ENCODE measurements at places on chromosomes 12 and 14.

DNA sequence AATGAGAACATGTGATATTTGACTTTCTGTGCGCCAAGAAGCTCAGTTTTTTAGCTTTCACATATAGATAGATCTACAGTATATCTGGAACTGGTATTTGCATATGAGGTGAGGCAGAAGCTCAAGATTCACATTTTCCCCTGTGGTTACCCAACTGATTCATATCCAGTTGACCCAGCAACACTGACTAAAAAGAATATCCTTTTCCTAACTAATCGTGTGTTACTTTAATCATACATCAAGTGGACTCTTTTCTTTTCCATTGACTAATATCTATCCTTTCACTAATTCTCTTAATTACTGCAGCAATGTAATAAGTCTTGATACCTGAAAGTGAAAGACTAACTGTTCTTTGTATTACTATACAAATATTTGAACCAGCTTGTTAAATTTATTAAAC, 236.1 kb downstream of the AEBP2 start:
- DNase-seq = no peak

- DNase-seq = no peak
These were observed 16.3 kb downstream of the RIN3 start for GRCh38 chr14:92529903-92530302.

DNA sequence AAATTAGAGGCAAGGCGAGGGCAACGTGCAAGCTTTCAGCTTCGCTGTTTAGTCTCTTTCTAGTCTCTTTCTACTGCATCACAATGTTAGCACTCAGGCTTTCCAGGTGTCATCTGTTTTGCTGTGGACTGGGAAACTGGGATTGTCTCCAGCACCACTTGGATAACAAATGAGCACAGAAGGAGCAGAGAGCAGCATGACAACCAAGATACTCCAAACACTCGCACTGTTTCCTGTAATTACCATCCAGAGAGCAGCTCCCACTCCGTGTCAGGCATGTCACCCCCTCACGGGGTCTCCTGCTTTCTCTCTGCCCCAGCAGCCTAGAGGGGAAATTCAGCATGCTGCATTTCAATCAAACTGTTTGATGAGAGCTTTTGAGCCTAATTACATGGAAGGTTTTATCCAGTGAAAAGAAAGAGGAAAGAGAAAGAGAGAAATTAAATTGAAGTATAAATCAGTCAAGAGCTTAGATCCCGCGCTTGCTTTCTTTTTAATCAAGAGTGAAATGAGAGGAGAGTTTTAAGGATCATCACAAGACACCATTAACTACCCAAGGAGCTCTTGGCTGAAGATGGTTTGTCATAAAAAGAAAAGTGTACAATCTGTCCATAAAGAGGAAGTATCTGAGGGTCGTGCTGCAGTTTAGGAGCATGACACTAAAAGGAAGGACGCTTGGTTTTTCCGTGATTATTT, 917.7 kb downstream of the DIO2 start:
- DNase-seq = no peak

DNA sequence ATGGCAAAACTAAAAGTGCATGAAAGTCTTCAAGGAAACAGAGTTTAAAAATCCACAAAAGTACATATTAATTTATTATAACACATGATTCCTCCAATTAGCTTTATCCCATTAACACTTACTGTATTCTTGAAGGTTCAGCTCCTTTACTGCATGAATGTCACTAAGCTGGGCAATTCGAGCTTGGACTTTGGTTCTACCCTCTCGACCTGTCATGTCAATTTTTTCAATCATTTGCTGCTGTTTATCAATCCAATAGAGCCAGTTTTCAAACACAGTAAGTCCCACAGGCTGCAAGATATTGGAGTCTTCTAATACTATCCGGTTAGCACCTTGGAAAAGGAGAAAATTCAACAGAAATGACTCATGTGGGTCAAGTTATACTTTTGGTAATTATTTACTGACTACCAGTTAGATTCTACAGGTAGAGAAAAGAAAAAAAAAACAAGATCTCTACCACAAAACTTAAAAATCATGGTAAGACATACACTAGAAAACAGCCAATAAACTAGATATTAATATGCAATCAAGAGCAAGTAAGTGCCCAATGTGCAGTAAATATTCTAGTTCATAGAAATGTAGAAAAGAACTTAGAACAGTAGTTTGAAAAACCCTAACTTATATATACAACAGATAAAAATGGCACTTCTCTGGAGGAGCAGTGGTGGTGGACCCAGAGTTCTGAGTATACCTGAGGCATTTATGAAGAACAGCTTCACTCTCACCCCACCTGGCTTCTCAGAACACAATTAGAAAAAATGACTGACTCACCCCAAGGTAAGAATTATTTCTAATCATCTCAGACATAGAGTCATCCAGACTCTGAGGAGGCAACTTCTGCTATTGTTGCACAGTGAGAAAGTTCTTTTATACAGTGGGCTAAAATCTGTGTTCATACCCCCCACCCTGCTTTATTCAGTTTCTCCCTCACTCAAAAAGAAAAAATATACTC, 67.7 kb downstream of the BCL2L14 start:
- no peak for DNase-seq

GRCh38 chr14:91032248-91032647, 28.2 kb downstream of the RPS6KA5 start:
- DNase-seq = no peak

GRCh38 chr12:31324116-31324844, 1.7 kb downstream of the SINHCAF start:
- peak; percentile 79 for DNase-seq

GRCh38 chr12:107759410-107759809, 1.5 kb downstream of the PRDM4 start:
- DNase-seq = peak; percentile 49

GRCh38 chr12:132246997-132247717, 82.2 kb downstream of the GALNT9 start:
- no peak for DNase-seq

DNA sequence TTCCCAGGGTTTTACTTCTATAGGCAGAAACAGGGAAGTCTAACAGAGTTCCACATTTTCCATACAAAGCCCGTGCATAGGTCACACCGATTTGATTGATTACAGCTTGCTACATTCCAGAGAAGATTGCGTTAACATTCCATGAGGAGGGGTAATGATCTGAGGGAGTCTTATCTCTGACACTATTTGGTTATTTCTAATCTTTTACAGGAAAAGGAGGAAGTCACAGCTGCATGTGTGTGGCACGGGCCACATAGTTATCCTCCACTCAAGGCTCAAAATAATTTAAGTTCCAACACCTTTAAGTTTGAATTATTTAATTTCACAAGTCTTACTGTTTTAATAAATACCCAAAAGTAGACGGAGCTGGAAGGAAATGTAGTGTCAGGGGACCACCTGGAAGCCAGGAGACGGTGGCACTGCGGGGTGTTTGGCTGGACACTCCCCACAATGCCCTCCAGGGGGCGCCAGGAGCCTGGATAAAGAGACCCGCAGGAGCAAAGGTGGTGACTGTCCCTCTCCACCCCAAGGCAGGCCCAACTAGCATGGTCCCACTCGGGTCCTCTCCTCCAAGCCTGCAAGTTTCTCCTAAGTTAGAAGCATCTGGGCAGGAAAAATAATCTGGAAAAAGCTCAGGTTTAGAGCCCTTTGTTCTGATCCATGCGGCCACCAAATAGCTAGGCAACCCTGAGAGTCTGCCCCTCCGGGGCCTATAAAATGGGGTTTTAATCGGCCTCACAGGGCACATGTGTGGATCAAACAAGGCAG, 20.2 kb downstream of the KRT8 start:
- DNase-seq = peak; percentile 88

DNA sequence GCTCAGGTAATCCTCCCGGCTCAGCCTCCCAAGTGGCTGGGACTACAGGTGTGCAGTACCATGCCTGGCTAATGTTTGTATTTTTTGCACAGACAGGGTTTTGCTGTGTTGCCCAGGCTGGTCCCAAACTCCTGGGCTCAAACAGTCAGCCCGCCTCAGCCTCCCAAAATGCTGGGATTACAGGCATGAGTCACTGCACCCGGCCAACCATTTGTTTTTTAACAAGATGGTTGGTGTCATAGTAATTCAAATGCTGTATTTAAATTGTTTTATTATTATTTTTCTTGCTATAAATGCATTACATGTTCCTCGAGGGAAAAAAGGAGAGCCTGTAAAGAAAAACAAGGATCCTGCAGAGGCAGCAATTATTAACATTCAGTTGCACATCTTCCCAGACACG, 83.9 kb downstream of the EP400 start:
- DNase-seq = no peak

- no peak for DNase-seq
These were observed 378.5 kb upstream of the MGAT4C start for GRCh38 chr12:86634456-86635410.

GRCh38 chr12:49133590-49133989, 2.4 kb upstream of the TUBA1B start:
- no peak for DNase-seq

GRCh38 chr12:104687823-104688573, 231.2 kb downstream of the CHST11 start:
- peak; percentile 49 for DNase-seq

GRCh38 chr14:54000341-54000811, 43.8 kb upstream of the BMP4 start:
- DNase-seq = no peak

- no peak for DNase-seq
These were observed 62.4 kb downstream of the PPM1A start for GRCh38 chr14:60311417-60311816.

- DNase-seq = no peak
These were observed 223.5 kb downstream of the SLC41A2 start for GRCh38 chr12:104734541-104735095.

GRCh38 chr12:100904270-100904669, 109.7 kb downstream of the ANO4 start:
- DNase-seq = no peak

DNA sequence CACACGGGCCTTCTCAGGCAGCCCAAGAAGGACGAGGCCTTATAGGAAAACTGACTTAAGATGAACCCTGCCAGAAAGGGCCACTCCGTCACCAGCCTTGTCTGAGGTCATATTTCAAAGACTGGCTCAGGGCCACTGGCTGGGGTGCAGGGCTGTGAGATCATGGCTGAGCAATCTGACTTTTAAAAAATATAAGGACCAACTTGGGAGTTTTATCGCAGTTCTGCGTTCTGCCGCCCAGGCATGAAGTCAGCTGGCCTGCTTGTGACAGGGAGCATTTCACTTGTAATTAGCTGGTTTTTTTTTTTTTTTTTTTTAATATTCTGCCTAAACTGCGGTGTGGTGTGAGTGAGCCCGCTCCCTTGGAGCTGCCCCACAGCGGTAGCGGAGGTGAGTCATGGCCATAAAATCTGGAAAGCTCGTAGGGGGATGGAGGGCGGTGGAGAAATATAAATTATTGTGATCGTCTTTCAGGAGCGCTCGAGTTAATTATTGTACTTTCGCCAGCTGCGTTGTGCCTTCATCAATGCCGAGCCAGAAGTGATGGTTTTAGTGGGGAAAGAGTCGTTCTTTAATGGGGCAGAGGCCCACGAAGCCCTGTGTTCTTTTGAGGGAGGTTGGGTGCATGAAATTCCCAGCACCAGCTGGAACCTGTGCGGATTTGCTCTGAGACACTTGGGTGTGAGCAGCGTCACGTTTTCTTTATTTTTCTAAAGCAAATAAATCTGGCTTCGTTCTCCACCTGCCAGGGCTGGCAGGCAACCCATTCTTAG, 231.9 kb downstream of the C12orf75 start:
- no peak for DNase-seq

DNA sequence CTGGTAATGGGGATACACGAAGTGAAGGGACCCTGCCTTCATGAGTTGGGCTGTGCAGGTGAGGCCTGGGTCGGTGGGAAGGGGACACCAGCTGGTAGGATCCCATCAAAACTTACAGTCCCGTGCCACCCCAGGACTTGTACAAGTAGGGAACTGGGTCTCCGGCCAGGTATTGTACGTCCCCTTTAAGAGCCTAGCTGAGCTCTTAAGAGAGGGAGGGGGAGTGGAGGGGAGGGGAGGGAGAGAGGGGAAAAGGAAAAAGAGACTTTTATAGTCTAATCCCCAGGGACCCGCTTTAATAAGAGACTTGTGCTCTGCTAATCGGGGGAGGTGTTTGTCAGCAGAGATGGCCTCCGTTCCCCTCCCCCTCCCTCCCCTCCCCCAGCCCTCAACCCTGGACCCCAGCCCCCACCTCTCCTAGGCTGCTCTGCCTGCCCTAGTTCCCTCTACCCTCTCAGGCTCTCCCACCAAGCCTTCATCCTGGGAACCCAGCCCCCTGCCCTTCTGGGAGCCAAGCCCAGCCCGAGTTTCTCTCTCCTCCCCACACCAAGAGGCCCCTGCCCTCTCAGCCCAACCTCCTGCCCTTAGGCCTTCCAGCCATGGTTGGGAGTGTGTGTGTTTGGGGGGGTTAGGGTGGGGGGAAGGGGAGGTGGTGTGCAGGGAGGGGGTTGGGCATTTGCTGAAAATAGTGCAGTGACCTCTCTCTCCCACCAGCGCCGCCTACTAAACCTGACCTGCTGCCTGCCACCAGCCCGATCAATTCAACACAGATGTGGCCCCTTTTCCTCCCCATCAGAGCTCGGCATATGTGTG, 2.6 kb downstream of the GDF11 start:
- no peak for DNase-seq

- no peak for DNase-seq
These were observed 16.3 kb upstream of the EGLN3 start for GRCh38 chr14:33967138-33967537.

- no peak for DNase-seq
These were observed 9.1 kb upstream of the ATG101 start for GRCh38 chr12:52060498-52061177.

DNA sequence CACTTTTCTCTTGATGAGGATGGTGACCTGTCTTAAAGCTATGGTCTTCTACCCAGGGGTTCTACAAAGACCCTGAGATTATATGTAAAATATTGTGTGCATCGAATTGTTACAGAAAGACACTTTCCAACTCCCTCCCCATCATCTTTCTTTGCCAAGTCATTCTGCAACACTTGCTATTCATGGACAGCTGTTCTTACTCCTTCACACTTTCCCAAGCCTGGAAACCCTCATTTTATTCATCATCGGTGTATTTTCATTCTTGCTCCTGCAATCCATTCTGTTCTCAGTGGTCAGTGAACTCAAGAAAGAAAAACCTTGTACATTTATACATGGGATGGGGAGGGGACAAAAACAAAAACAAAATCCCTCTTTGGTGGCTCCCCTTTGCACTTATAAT, 90.5 kb upstream of the STXBP6 start:
- DNase-seq = no peak

GRCh38 chr12:130686511-130686991, 29.5 kb downstream of the RIMBP2 start:
- no peak for DNase-seq

DNA sequence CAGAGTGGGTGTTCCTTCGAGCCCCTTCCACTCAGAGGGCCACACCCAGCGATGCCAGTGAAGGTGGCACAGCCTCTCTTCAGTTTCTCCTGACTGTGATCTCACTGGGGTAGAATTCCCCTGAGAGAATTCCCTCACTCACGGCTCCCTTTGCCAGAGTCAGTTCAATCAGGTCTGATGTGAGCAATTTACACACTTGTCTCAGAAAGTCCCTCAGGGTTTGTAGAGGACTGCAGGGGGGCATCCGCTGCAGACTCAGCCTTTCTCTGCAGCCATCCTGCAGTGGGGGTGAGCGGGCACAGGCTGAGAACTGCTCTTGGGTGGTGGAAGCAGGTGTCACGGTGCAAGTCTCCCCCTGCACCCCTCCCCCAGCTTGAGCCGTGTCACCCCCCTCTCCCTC, 205.4 kb upstream of the PRMT8 start:
- DNase-seq = no peak
